Cardiac muscle cell (in vitro differentiated cells and primary cell): ENCODE measurements at places on chromosomes 7 and 10.

- H3K36me3 ChIP-seq: no peaks in the 10 kb centered on the region
- H3K27me3 ChIP-seq: no peaks in the 10 kb centered on the region
- no peak overlapping the region for H3K4me3 ChIP-seq
- DNase-seq: no peak
Measured at GRCh38 chr7:84510505-84510904, 315.9 kb upstream of the SEMA3A start.

GRCh38 chr10:97028126-97028831 is 157.5 kb downstream of the SLIT1 start:
- no peak overlapping the region for H3K4me3 ChIP-seq
- no peak overlapping the region for H3K27ac ChIP-seq
- H3K27me3 ChIP-seq: no peaks in the 10 kb centered on the region
- peaks cover 13% of the 10 kb centered on the region for H3K4me1 ChIP-seq

DNA sequence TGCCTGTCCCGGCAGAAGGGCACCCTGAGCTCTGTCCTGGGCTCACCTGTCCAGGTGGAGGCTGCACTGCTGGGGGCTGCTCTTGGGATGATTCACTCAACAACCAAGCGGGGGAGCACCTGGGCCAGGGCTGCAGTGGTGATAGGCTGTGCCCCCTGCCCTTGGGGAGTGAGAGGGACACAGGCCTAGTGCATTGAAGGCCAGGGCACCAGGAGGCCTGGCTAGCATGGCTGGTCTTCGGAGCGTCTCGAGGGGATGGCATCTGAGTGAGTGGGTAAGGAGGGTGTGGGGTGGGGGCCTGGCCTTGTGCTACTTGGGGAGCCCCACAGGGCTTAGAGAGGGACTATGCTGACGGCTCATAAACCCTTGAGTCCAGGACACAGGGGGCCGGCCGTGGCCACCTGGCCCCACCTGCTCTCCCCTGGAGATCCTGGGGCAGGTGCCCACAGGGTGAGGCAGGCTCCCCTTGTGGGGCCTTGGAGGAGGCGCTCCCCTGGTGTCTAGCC is 3.1 kb downstream of the PWWP2B start:
- H3K4me1 ChIP-seq: peaks cover 14% of the 10 kb centered on the region
- H3K36me3 ChIP-seq: peaks cover 3% of the 10 kb centered on the region
- H3K27me3 ChIP-seq: no peaks in the 10 kb centered on the region
- DNase-seq: no peak
- H3K27ac ChIP-seq: no peak overlapping the region

- H3K4me1 ChIP-seq: no peaks in the 10 kb centered on the region
- no peak overlapping the region for H3K27ac ChIP-seq
- DNase-seq: no peak
- H3K36me3 ChIP-seq: no peaks in the 10 kb centered on the region
- no peak overlapping the region for H3K4me3 ChIP-seq
Measured at GRCh38 chr7:48832303-48832845, 92.0 kb upstream of the CDC14C start.

DNA sequence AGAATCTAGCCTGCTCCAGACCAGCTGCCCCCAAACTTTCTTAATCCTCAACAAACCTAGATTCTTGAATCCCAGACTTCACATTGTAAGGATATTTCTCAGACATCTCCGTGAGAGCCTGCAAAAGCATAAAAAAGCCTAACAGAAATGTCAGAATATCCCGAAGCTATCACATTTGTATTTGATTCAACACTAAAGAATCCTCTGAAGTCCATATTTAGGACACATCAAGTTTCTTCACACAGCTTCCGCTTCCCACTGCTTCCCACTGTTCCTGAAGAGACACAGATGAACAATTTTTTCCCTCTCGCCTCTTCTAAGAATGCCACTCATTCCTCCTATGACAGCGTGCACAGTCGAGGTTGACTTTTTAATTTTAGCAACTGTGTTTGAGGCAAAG is 396.2 kb upstream of the IGFBP3 start:
- DNase-seq: no peak
- no peaks in the 10 kb centered on the region for H3K36me3 ChIP-seq
- H3K4me1 ChIP-seq: no peaks in the 10 kb centered on the region
- H3K27me3 ChIP-seq: no peaks in the 10 kb centered on the region

GRCh38 chr10:127921753-127922145 is 14.8 kb downstream of the PTPRE start:
- no peaks in the 10 kb centered on the region for H3K27me3 ChIP-seq
- no peak for DNase-seq

DNA sequence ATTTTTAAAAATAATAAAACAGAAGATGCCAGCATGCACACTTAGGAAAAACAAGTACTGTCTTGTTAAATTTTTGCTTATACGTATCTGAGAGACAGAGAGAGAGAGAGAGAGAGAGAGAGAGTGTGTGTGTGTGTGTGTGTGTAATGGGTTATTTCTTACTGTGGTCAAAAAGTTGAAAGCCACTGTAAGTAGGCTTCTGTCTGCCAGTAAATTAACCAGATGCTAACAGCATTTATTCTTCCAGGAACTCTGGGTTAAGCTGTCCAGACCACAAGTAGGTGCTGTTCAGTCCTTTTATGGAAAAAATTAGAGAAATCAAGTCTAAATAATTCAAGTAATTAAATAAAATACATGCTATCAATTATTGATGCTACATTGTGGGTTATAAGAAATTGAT is 39.7 kb downstream of the RNF32 start:
- no peaks in the 10 kb centered on the region for H3K27me3 ChIP-seq
- no peaks in the 10 kb centered on the region for H3K4me1 ChIP-seq
- no peak overlapping the region for H3K4me3 ChIP-seq
- H3K36me3 ChIP-seq: peaks cover 27% of the 10 kb centered on the region
- H3K27ac ChIP-seq: no peak overlapping the region

DNA sequence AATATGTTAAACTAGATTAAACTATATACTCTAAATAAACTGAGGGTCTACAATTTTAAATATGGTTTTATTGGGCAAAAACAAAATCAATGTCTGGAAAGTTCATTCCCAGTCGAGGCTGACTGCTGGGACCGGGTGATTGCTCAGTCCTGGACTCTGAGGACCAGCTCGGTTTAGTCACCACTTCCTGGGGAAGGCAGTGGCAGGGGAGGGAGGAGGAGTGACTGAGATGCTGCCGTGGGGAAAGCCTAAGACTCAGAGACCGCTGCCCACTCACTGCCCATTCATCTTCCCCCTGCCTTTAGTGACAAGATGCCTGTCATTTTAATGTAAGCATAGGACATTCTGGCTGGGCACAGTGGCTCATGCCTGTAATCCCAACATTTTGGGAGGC is 29.0 kb downstream of the ATOH7 start:
- no peak overlapping the region for H3K4me3 ChIP-seq
- H3K27me3 ChIP-seq: no peaks in the 10 kb centered on the region
- no peaks in the 10 kb centered on the region for H3K4me1 ChIP-seq
- H3K27ac ChIP-seq: no peak overlapping the region
- no peak for DNase-seq

GRCh38 chr10:3324612-3325038 is 152.0 kb upstream of the PITRM1 start:
- H3K4me1 ChIP-seq: no peaks in the 10 kb centered on the region
- DNase-seq: no peak
- no peak overlapping the region for H3K27ac ChIP-seq
- H3K36me3 ChIP-seq: no peaks in the 10 kb centered on the region
- H3K4me3 ChIP-seq: no peak overlapping the region

DNA sequence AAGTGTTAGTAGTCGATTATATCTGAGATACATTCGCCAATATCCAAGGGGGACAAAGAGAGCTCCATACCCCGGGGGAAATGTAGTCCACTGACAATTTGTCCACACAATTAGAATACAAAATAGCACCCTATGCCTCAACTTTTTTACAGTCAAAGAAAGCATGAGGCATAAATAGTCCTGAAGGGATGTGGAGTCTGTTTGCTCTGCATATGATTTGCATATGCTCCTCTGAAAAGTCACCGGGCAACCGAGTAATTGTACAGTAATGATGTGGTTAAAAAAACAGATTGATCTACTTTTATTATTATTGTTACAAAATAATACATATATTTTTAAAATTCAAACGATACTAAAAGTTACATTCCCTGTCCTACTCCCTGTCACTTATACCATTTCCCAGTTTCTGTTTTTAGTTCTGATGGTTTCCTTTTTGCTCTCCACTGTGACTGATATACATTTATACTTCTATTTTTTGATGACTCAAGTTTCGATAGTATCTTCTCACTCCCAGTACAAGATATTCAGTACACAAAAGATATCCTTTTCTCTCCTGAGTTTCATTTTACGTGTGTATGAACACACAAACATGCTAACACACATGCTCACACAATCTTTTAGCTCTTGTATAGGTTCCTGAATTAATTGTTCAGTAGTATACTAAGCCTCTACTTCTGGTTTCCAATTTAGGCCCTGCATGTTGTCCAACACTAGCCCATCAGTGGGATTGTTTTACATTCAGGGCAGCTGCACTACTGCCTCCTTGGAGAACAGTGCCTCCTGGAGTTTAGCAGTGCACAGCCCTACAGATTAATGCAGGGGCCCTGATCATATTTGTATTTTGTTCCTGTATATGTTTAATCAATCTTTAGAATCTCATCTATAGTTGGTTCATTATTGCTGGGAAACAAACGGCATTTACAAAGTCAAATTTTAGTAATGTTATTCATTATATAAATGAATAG is 130.9 kb downstream of the TES start:
- no peaks in the 10 kb centered on the region for H3K27me3 ChIP-seq
- H3K27ac ChIP-seq: no peak overlapping the region
- H3K36me3 ChIP-seq: no peaks in the 10 kb centered on the region
- peaks cover 13% of the 10 kb centered on the region for H3K4me1 ChIP-seq

DNA sequence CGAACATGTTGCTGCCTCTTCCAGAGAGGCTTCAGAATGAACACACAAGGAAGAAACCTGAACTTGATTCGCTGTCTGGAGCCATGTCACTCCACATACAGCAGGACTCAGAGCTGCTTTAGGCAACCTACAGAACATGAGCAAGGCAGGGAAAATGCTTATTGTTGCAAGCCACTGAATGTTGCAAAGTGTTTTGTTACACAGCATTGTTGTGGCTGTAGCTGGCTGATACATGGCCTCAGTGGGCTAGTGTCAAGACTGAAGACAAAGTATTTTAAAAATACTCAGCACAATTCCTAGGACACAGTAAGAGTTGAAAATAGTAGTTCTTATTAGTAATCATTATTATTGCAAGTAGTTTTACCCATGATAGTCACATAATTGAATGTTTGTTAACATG is 3.1 kb upstream of the CHST15 start:
- no peaks in the 10 kb centered on the region for H3K36me3 ChIP-seq
- no peak overlapping the region for H3K27ac ChIP-seq
- H3K4me1 ChIP-seq: no peaks in the 10 kb centered on the region
- DNase-seq: no peak
- no peak overlapping the region for H3K4me3 ChIP-seq
- H3K27me3 ChIP-seq: peaks cover 52% of the 10 kb centered on the region

GRCh38 chr7:25854608-25855497 is 297.1 kb upstream of the NFE2L3 start:
- H3K36me3 ChIP-seq: no peaks in the 10 kb centered on the region
- DNase-seq: peak; percentile 78
- H3K27ac ChIP-seq: peak overlapping the region; percentile 92
- peak overlapping the region; percentile 44 for H3K4me3 ChIP-seq
- H3K27me3 ChIP-seq: peaks cover 18% of the 10 kb centered on the region

- no peaks in the 10 kb centered on the region for H3K36me3 ChIP-seq
- peak overlapping the region; percentile 82 for H3K4me3 ChIP-seq
- DNase-seq: peak; percentile 97
- H3K4me1 ChIP-seq: peaks cover 14% of the 10 kb centered on the region
Measured at GRCh38 chr7:99142727-99143520, 984 bp downstream of the SMURF1 start.

- peaks cover 74% of the 10 kb centered on the region for H3K36me3 ChIP-seq
- no peaks in the 10 kb centered on the region for H3K4me1 ChIP-seq
- no peak for DNase-seq
- no peak overlapping the region for H3K27ac ChIP-seq
- no peaks in the 10 kb centered on the region for H3K27me3 ChIP-seq
- H3K4me3 ChIP-seq: no peak overlapping the region
Measured at GRCh38 chr10:68735119-68735518, 14.1 kb downstream of the CCAR1 start.

- peaks cover 5% of the 10 kb centered on the region for H3K4me1 ChIP-seq
- no peak overlapping the region for H3K4me3 ChIP-seq
- H3K27me3 ChIP-seq: no peaks in the 10 kb centered on the region
- H3K27ac ChIP-seq: no peak overlapping the region
- no peaks in the 10 kb centered on the region for H3K36me3 ChIP-seq
- no peak for DNase-seq
Measured at GRCh38 chr10:28970231-28970630, 292.9 kb downstream of the BAMBI start.

DNA sequence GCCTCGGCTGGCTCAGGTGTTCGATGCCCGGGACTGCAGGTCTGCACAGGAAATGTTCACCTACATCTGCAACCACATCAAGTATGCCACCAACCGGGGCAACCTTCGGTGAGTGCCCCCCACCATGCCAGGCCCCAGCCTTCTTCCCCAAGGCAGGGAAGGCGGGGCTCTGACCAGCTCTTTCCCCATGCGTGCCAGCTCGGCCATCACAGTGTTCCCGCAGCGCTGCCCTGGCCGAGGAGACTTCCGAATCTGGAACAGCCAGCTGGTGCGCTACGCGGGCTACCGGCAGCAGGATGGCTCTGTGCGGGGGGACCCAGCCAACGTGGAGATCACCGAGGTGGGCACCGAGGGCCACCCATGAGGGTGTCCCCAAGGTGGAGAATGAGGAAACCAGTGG is 7.5 kb downstream of the NOS3 start:
- H3K27ac ChIP-seq: no peak overlapping the region
- no peak for DNase-seq
- H3K4me1 ChIP-seq: peaks cover 27% of the 10 kb centered on the region
- H3K36me3 ChIP-seq: no peaks in the 10 kb centered on the region

DNA sequence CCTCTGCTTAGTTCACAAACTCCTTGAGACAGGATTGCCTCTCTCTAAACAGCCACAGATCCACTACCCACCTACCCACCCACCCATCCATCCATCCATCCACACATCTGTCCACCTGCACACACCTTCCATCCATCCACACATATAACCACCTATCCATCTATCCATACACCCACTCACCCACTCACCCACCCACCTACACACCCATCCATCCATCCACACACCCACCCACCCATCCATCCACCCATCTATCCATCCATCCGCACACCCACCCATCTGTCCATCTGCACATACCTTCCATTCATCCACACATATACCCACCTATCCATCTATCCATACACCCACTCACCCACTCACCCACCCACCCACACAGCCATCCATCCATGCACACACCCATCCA is 9.7 kb downstream of the TECPR1 start:
- H3K27ac ChIP-seq: no peak overlapping the region
- DNase-seq: no peak
- H3K27me3 ChIP-seq: no peaks in the 10 kb centered on the region
- no peaks in the 10 kb centered on the region for H3K4me1 ChIP-seq
- H3K36me3 ChIP-seq: no peaks in the 10 kb centered on the region

- DNase-seq: no peak
- H3K27me3 ChIP-seq: no peaks in the 10 kb centered on the region
- no peak overlapping the region for H3K4me3 ChIP-seq
Measured at GRCh38 chr10:74548676-74549075, 277.7 kb upstream of the KAT6B start.
